Effector memory CD8-positive, alpha-beta T cell (primary cell): ENCODE measurements at places on chromosomes 12 and 14.

- DNase-seq: no peak
Observed at GRCh38 chr12:87870061-87870460, 159.1 kb downstream of the C12orf50 start.

GRCh38 chr14:100664231-100664630 is 62.5 kb upstream of the DLK1 start:
- no peak for DNase-seq

- DNase-seq: no peak
Observed at GRCh38 chr12:96514328-96514727, 25.0 kb downstream of the CFAP54 start.

GRCh38 chr12:131929581-131930456 is 743 bp downstream of the PUS1 start:
- peak; percentile 12 for DNase-seq

GRCh38 chr14:99381688-99382060 is 99.0 kb downstream of the SETD3 start:
- DNase-seq: no peak

DNA sequence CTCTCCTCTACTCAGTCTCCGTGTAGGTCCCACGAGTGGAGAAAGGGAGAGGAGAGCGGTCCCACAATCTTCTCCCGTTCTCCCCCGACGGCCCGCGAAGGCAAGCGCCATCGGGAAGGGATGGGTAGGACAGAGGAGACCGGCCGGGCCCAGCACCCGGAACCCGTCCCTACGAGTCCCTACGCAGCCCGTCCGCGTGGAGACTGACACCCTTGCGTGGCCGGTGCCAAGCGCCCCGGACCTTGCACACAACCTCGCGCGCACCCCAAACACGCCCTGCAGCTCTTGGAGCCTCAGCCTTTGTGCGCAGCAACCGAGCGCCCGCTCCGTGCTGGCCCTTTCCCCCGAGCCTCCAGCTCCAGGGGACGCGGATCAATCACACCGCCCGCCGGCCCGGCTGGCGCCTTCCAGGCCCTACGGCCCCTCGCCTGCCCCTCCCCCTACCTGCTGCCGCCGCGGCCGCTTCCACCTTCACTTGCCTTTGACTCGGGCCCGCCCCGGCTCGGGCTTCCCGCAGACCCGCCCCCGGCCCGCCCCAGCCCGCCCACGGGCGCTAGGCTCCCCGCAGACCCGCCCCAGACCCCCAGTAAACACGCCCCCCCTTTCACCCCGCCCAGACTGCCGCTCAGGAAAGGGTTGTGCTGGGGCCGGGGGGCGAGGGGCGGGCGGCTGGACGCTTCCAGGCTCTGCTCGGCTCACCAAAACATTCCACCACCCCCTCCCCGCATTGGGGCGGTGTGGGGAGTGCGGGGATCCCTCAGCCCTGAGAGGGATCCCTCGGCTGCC is at the start of gene NDRG2:
Gene NDRG2 (minus strand): TSS at position 477 of the 786 bp plus-strand sequence. CDS start 1,746 bp downstream, outside the sequence.
- peak; percentile 63 for DNase-seq

DNA sequence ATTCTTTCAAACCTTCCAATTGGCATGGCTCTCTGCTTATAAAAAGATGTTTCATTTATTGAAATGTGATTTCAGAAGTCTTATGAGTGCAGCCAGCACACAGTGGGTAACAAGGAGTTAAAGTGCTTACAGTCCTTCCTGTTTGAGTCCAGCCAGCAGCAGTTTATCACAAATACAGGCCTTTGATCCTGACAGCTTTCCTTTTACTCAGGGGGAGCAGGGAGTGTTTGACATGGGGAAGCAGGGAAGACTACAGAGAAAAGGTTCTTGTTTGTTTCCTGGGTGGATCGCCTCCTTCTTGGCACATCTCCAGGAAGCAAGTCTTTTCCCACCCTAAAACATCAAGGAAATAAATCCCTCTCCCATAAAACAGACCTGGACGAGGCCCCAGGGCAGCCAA is 216.1 kb downstream of the MSRB3 start:
- no peak for DNase-seq

DNA sequence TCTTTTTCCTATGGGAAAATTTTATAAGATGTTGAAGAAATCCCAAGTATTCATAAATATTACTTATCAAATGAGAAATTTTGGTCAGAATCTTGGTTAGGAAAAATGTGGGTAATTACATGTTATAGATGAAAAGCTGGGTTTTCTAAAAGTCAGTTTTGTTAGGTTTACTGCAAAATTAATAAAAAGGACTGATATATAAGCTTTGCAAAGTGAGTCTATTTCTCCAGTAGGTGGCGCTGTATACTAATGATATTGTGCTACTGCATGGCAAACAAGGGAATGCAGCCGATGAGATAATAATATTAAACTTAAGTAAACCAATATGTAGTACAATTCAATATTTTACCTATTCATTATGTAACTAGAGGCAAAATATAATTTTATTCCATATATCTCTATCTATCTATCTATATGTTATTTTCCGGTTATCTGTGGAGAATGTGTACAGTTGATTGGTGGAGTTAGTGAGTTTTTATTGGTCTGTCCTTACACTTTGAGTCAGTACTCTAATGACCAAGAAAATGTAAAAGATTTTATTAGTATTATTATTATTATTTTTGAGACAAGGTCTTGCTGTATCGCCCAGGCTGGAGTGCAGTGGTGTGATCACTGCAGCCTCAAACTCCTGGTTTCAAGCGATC is 32.9 kb downstream of the MIPOL1 start:
- no peak for DNase-seq

DNA sequence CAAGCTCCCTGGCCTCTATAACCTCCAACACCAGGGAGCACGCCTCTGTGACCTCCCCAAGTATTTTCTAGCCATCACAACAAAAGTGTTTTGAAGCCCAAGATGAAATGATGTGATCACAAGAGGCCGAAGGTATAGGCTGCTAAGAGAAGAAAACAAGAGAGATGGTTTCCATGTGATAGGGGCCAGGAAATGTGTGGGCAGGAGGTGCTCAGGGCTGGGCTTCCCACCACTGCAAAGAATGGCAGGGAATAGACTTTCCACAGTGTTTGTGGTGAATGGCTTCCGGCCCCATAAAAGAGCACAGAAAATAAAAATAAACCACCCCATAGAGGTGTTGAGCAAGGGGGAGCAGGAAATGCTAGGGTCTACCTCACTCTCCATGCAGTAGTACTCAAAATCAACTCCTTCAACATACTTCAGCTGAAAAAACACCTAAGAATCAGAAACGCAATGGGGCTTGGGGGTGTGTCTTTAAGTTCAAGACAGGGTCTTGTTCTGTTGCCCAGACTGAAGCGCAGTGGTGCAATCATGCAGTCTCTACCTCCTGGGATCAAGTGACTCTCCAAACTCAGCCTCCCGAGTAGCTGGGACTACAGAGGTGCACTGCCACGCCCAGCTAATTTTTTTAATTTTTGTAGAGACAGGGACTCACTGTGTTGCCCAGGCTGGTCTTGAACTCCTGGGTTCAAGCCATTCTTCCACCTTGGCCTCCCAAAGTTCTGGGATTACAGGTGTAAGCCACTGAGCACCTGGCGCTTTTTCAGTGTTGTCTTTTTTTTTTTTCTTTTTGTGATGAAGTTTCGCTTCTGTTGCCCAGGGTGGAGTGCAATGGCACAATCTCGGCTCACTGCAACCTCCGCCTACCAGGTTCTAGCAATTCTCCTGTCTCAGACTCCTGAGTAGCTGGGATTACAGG is 27.1 kb downstream of the DAD1 start:
- DNase-seq: peak; percentile 76

DNA sequence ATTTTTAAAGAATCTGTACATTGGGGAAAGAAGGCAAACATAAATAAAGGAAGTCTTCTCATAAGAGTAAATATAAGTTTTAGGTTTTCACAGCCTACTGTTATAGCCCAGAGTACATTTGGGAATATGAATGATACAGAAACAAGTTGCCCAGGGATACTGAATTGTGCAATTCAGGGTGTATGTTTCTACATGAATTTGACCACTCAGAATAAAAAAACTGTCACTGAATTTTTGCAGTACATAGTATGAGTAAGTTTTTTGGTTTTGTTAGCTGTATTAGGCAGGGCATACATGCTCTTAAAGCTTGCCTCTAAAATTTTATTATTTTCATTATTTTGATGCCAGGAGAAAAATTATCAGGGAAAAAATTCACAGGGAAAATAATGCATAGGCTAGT is 6.6 kb upstream of the PCNX4 start:
- DNase-seq: no peak

DNA sequence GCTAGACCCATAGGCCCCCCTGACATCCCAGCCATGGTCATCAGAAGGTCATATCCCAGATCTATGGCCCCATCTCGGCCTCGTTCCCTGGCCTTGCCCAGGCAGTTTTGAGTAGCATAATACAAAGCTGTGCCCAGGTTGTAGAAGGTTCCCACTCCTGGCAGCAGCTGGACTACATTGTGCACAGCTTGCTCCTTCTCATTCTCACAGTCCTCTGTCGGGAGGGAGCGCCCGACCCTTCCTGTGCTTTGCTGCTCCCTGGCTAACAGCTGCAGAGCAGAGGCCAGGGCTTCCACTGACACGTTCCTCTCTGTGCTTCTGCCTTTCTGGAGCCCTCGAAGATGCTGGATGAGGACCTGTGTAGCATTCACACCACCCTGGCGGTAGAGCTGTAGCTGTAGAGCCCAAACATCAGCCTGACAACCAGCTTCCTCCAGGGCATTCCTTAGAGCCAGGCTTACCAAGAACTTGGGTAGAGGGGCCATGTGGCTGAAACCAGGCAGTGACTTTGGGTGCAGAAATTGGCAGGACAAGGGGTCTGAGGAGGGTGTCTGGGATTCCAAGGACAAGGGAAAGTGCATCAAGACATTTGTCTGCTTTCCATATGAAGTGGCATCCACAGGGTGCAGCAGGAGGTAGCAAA is 1.0 kb downstream of the APOF start:
- DNase-seq: no peak

DNA sequence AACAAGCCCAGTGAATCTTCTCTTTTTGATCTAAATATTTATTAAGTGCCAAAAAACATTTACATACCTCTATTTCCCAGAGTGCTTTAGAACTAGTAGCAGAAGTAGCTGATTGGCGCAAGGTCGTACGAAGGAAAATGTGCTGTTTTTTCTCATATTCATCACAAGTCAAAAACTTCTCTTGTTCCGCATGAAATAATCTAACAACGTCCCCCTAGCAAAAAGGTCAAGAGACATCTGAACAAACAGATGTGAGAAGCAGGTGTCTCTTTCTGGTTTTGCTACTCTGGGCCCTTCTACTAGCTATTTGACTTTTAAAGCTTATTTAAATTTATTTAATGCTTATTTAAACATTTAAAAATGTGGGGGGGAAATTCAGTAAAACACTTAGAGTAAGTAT is 117.8 kb downstream of the ITPR2 start:
- no peak for DNase-seq

GRCh38 chr14:53109105-53110041 is 43.8 kb downstream of the DDHD1 start:
- DNase-seq: peak; percentile 39

GRCh38 chr14:93744876-93745275 is 43.4 kb downstream of the PRIMA1 start:
- no peak for DNase-seq

DNA sequence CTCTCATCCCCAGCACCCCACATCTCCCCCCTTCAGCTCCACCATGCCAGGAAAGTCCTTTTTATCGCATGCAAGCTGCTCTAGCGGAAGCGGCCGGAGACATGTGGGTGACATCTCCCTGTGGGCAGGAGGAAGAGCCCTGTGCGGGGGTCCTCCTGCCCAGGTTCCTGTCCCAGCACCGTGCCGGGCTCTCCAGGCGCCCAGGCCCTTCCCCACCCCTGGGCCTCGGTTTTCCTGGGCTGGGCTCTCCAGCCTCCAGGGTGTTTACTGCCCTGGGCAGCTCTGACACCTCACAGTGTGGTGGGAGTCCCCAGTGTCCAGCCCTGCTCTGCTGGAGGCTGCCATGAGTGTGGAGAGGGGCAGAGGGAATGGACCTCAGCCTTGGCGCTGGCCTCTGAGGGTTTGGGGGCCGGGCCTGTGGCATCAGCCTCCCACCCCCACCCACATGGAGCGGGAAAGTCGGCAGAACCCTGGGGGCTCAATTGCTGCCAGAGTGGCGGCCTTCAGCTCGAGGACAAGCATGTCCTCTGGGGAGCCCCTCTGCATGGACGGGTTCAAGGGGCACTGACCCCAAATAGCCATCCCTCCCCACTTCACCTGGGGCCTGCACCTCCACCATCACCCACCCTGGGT is 16.9 kb downstream of the ASPG start:
- DNase-seq: no peak

GRCh38 chr14:96088074-96088473 is 48.9 kb downstream of the C14orf132 start:
- no peak for DNase-seq

GRCh38 chr12:1907652-1908611 is 10.5 kb downstream of the CACNA2D4 start:
- peak; percentile 17 for DNase-seq

DNA sequence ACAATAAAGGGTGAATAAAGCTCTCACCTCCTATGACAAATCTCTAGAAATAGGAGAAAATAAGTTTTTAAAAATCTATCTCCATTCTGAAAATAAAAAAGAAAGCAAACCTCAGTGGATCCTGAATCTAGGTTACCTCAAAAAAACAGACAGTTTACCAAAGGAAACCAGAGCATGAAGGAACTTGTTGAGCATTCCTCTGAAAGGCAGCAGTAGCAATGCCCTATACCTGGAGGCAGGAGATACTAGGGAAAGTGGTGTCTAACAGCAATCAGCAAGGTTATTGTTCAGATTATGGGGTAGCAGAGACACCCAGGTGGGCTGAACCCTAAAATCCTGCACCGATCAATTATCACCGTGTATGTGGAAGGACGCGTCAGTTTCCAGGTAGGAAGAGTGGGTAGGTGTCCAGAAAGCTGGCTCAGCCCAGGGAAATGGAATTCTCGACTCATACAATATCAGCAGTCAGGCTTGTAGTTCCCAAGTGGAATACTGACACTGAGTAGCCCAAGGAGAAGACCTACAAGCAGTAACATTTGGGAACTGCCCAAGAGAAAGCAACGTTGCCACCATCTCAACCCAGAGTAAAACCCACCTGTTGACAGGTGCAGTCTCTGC is 128.3 kb downstream of the ST8SIA1 start:
- DNase-seq: no peak

- DNase-seq: no peak
Observed at GRCh38 chr12:15188127-15188526, 33.1 kb downstream of the RERG start.

- DNase-seq: no peak
Observed at GRCh38 chr14:68020999-68021663, 201.6 kb downstream of the RAD51B start.

- no peak for DNase-seq
Observed at GRCh38 chr12:57849035-57849434, 2.5 kb upstream of the CTDSP2 start.

- DNase-seq: no peak
Observed at GRCh38 chr12:58396239-58396638, 454.9 kb downstream of the ATP23 start.

DNA sequence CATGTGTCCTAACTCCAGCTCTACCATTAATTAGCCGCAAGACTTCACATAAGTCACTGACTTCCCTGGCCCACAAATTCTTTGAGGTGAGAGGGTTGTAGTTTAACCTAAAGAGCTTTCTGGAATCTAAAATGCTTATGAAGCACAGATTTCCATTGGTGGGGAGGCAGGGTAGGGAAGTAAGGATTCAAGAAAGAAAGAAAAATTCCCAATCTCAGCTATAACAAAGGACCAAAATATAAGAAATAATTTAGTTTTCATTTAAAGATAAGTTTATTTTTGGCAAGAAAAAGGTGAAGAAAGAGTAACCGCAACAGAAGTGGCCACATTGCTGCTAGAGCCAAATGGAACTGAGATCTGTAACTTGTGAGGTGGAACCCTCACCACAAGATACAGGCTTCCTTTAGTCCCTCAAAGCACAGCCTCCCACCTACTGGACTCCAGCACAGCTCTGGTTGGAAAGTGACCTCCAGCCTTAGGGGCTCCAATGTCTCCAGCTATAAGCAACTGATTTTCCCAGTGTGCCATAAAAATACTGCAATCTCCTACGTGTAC is 23.6 kb downstream of the DAD1 start:
- DNase-seq: no peak

GRCh38 chr14:102209224-102209966 is 69.7 kb downstream of the WDR20 start:
- no peak for DNase-seq
